ENCODE measurements at places on chromosomes 13 and 19. TPM values are rescaled to one million over a fixed set of nuclear protein-coding genes. Genes with fewer than 3 reads are reported as not detected.

CCL25 gene
- not detected for total RNA-seq

DNA sequence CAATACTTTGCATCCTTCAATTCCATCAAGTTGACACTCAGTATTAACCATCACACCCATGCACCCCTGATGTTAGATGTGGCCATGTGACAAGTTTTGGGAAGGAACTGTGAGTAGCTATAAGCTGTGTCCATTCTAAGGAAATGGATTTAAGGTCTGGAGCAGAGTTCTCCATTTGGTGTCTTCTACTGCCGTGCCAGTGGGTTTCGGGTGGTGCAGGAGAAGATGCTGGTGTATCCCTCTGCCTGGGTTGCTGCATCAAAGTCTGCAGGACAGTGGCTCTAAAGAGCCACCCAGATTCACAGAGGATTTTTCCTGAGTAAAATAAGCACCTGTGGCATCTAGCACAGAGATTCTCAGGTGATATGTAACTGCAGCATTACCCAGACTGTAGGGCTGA lies 105.7 kb upstream of the IRS2 start:
- no peaks in the 10 kb centered on the region for H3K27me3 ChIP-seq
- no peak for DNase-seq
- no peak overlapping the region for H3K27ac ChIP-seq
- H3K36me3 ChIP-seq, result no peaks in the 10 kb centered on the region
- H3K4me1 ChIP-seq, result no peaks in the 10 kb centered on the region

- H3K27ac ChIP-seq, result no peak overlapping the region
- H3K4me3 ChIP-seq, result no peak overlapping the region
- H3K36me3 ChIP-seq, result peaks cover 3% of the 10 kb centered on the region
- H3K27me3 ChIP-seq, result no peaks in the 10 kb centered on the region
- peaks cover 11% of the 10 kb centered on the region for H3K4me1 ChIP-seq
These were observed 1.5 kb downstream of the ACP4 start for GRCh38 chr19:50791594-50792271.

DNA sequence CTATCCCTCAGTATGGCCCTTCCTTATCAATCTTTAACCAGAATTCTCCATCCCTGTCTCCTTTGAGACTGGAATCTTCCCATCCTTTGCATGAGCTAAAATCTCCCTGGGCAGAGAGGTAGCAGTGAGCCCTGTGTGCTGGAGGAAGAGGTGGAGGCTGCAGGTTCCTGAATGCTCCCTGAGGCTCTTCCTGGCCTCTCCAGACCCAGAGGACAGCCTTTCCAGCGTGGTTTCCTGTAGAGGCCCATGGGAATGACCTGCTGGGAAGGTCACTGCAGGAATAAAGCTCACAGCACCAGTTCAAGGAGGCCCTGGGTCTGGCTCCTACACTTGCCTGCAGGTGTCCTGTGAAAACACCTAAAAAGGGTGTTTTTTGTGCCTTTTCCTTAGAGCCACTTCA lies 4.6 kb downstream of the OR10H2 start:
- H3K27me3 ChIP-seq, result no peaks in the 10 kb centered on the region
- no peak overlapping the region for H3K27ac ChIP-seq
- H3K36me3 ChIP-seq, result no peaks in the 10 kb centered on the region
- DNase-seq, result no peak

- H3K27me3 ChIP-seq, result no peaks in the 10 kb centered on the region
- H3K36me3 ChIP-seq, result no peaks in the 10 kb centered on the region
- H3K4me3 ChIP-seq, result no peak overlapping the region
- no peaks in the 10 kb centered on the region for H3K4me1 ChIP-seq
- DNase-seq, result no peak
- no peak overlapping the region for H3K27ac ChIP-seq
These were observed 7.6 kb downstream of the MBD3L2B start for GRCh38 chr19:7013678-7014077.

Data from suprapubic skin (tissue), 4 donors.